ENCODE measurements at places on chromosomes 11 and 22.

DNA sequence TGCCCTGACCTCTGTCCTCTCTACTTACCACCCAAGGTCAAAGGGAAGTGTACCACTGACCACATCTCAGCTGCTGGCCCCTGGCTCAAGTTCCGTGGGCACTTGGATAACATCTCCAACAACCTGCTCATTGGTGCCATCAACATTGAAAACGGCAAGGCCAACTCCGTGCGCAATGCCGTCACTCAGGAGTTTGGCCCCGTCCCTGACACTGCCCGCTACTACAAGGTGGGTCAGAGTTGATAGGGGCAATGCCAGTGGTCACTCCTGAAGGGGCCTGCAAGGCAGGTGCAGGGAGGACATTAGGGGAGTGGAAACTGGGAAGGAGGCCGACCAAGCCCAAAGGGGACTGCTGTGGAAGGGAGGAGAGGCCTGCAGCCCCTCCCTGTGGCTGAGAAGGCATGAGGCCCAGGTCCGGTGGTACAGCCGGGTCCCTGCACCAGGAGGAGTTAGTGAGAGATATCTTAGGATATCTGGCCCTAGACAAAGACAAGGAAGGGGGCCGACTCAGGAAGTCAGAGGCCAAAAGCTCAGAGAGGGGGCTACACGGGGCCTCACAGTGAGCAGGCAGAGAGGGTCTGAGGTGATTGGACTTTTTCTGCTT is 17.9 kb downstream of the POLR3H start:
- DNase-seq = no peak

DNA sequence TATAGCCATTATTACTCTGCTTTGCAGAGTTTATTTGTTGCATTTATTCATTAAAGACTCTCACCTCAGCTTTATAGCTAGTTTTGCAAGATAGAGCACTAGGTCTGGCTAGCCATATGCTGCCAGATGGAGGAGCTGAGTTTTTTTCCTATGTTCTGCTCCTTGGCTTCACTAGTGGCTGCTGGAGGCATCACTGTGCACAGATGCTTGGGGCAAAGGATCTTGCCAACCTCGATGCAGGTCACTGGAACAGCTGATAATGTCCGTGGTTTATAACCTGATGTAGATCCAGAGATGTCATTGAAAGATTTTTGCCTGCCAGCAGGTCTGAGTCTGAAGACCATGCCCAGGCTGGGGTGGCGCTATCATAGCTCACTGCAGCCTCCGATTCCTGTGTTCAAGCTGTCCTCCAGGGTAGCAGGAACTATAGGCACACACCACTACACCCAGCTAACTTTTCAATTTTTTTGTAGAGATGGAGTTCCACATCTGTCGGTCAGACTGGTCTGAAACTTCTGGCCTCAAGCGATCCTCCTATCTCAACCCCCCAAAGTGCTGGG is 63.2 kb downstream of the PACS1 start:
- no peak for DNase-seq

DNA sequence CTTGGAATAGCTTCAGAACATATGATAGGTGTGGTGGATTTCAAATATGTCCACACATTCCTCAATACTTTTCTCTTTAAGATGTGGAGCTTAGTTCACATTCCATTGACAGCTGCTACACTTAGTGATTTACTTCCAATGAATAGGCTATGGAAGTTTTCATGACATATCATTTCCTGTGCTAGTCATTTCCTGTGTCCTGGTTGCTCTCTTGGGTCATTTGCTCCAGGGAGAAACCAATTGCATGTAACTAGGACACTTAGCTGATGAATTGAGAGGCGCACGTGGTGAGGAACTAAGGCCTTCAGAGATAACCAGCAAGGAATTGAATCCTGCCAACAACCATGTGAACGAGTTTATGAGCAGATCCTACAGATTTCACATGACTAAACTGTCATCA is 120.9 kb downstream of the SLC17A6 start:
- DNase-seq = no peak

DNA sequence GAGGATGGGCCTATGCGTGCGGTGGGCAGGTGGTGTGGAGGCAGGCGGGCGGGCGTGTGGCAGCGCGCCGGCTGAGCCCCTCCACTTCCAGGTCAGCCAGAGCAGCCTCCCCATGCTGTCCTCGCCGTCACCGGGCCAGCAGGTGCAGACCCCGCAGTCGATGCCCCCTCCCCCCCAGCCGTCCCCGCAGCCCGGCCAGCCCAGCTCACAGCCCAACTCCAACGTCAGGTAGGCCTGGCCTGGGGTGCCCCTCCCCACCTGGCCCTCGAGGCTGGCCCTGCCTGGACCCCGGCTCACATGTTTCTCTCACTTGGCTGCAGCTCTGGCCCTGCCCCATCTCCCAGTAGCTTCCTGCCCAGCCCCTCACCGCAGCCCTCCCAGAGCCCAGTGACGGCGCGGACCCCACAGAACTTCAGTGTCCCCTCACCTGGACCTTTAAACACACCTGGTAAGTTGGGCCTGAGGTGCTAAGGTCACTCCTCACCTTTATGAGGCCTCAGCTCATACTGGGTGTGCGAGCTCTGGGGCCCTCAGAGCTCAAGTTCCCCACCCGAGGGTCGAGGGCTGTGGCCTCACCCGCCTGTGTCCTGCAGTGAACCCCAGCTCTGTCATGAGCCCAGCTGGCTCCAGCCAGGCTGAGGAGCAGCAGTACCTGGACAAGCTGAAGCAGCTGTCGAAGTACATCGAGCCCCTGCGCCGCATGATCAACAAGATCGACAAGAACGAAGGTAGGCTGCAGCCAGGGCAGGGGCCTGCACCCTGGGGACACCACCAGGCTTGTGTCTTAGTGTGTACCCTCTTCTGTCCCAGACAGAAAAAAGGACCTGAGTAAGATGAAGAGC is 75.3 kb downstream of the MED15 start:
- no peak for DNase-seq

- no peak for DNase-seq
Measured at GRCh38 chr11:122215244-122215992, 99.4 kb upstream of the BLID start.

DNA sequence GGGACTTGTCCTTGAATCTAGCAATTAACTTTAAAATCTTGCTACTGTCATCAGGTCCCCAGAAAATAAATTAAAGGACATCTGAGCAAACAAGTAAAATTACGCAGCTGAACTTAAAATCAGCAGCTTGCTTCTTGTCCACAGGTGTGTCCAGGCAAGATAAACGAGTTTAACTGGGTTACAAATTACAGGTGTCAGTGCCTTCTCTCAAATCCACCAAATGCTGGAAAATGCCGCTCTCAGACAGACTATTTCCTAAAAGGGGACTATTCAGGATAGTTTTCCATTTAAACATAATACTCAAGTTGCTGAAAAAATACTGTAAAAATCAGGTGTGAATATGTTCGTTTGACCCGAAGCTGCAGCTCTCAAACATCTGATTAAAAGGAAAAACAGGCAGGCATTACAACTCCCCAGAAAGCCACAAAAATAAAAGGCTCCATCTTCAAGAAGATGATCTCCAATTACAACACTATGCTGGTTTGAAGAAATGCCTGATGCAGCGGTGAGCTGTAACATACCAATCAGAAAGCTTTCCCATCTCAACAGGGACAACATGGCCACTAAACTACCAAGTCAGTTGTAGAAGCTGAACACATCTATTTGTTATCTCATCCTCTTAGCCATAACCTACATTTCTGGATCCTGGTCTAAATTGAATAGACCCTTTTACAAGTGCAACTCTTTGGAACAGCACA is 82.1 kb downstream of the CADM1 start:
- DNase-seq = no peak

- DNase-seq = no peak
Measured at GRCh38 chr22:38469306-38469781, 1.4 kb downstream of the KDELR3 start.

- peak; percentile 49 for DNase-seq
Measured at GRCh38 chr22:17773606-17774205, 563 bp downstream of the BID start.

DNA sequence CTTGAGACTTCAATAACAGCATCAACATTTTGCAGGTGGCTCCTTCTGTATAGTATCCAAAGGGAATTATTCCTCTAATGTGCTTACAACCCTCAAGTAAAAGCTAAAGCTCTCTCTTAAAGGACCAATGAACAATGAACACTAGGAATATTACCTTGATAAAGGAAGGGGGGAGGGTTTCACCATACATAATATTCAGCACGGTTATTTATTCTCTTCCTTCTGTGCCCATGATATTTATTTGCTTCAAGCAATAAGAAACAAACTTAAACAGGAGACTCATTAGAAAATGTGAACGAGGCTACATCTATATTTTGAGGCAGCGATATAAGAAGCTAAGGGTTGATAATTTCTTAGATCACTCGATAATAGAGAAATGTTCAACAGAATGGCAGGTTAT is 21.2 kb downstream of the BLID start:
- DNase-seq = no peak

DNA sequence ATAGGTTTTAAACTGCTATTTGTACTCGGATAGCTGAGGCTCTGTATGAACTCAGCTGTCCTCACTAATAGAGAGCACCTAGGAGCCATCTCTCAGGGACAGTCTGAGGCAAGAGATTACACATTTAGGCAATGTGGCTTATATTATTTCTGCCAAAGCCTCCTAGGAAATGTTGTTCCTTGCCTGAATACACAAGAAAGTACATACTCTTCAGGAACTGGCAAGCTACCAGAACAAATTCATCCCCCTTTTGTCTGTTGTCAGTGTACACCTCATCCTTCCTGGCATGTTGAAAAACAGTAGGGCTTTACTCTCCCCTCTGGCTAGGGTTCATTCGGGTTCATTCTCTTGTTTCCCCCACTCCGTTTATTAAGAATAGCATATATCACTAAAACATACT is 615.9 kb upstream of the FAT3 start:
- no peak for DNase-seq

- DNase-seq = no peak
Measured at GRCh38 chr11:72953637-72954036, 139.4 kb downstream of the ATG16L2 start.

GRCh38 chr11:20056950-20057943 is 103.0 kb downstream of the DBX1 start:
- no peak for DNase-seq

GRCh38 chr11:123590296-123590912 is 64.0 kb downstream of the SCN3B start:
- no peak for DNase-seq

Measured in T-helper 22 cell (primary cell).